Motor neuron (in vitro differentiated cells): ENCODE measurements at places on chromosomes 7 and 10. TPM values are rescaled to one million over a fixed set of nuclear protein-coding genes. Genes with fewer than 3 reads are reported as not detected.

The YAE1 gene
- total RNA-seq = 55.6 and 58.2 TPM in 2 replicates

The IFIT1B gene
- 0.15 and 0.57 TPM in 2 replicates for total RNA-seq

The CNTNAP2 gene
- 9.2 and 11.9 TPM in 2 replicates for total RNA-seq

The ADGRA1 gene
- total RNA-seq = 0.20 and 0.22 TPM in 2 replicates

The RNF32 gene
- 4.2 and 5.8 TPM in 2 replicates for total RNA-seq

The TMEM178B gene
- 0.54 and 0.56 TPM in 2 replicates for total RNA-seq

The GIMAP5 gene
- 0.18 and 0.73 TPM in 2 replicates for total RNA-seq

The GPR141 gene
- 3.4 and 6.8 TPM in 2 replicates for total RNA-seq

The TEX47 gene
- total RNA-seq = 0.11 and 0.44 TPM in 2 replicates

The HTR7 gene
- total RNA-seq = 1.5 and 3.5 TPM in 2 replicates

The CRPPA gene
- 1.4 and 2.2 TPM in 2 replicates for total RNA-seq

The GPR85 gene
- 27.4 and 27.7 TPM in 2 replicates for total RNA-seq

The EPHB6 gene
- 9.9 and 10.3 TPM in 2 replicates for total RNA-seq

The STN1 gene
- total RNA-seq = 12.1 and 13.6 TPM in 2 replicates

The CCL24 gene
- total RNA-seq = not detected in 2 replicates

The UCN3 gene
- total RNA-seq = 0.25 TPM in 1 of 2 replicates, not detected in the other

The CYP3A5 gene
- total RNA-seq = 2.9 and 3.2 TPM in 2 replicates

The TMEM140 gene
- 12.8 and 14.2 TPM in 2 replicates for total RNA-seq
